ENCODE measurements at places on chromosomes 2 and 18.
A peak's percentile ranks its signal among the peaks of the same experiment; 100 is the strongest.

DNA sequence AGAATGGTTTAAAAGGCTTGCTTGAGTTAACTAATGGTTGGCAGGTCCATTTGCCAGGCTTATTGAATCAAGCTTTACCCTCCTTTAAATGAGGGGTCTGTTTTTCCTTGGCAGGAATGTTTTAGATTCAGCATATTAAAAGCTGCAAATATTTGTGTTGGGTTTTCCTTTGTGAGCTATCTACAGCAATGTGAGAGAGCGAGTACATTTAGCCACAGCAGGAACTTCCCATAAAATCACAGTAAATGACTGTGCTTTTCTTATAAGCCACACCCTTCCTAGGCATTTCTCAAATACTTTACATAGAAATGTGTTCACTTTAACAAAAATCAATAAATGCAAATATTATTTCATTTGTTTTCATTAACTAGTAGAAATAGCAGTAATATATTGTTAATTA lies 23.9 kb downstream of the CALCRL start:
- DNase-seq, result no peak

GRCh38 chr2:240596080-240596460 lies 9.5 kb downstream of the CAPN10 start:
- DNase-seq, result no peak

DNA sequence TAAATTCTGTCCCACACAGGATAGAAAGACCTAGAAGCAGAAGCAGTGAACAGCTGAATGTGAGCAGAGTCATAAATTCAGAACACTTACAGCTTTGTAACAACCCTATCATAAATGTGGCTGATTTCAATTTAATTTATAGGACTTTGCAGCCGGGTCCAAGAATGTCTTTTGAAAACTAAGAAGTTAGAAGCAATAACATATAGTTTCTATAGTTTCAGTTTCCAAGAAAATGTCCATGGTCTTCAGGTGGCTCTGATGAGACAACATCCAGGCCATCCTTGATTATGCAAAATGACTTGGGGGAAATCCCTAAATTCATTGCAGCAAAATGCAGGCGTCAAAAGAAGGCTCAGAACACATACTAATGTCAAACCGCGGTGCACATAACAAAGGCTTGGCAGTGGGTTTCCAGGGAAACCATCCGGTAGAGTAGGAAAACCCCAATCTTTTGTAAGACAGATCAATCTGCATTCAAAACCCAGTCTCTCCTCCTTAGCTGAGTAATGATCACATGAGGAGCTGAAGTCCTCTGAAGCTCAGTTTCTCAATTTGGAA lies 442.2 kb upstream of the ID2 start:
- DNase-seq, result no peak

GRCh38 chr18:37671119-37671518 lies 105.5 kb upstream of the CELF4 start:
- no peak for DNase-seq

DNA sequence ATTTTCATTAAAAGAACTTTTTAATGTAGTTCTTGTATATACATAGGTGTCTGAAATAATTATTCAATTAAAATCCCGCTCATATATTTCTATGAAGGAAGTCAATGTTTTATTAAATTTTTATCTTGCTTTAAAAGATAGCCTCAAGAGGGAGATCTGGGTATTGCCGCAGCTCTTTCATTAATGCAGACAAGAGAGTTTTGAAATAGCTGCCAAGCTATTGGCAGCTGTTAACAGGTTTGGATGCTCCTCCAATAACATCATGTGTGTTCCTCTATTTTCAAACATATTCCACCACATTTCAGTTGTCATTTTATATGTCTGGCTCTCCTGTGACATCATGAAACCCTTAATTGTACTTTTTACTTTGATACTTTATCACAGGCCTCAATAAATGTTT lies 12.9 kb upstream of the NT5C1B start:
- no peak for DNase-seq

- no peak for DNase-seq
Observed at GRCh38 chr18:46573156-46573555, 83.9 kb downstream of the LOXHD1 start.

- DNase-seq, result no peak
Observed at GRCh38 chr18:35345460-35345921, 1.3 kb upstream of the ZNF24 start.

- no peak for DNase-seq
Observed at GRCh38 chr2:5368263-5368662, 323.9 kb upstream of the SOX11 start.

DNA sequence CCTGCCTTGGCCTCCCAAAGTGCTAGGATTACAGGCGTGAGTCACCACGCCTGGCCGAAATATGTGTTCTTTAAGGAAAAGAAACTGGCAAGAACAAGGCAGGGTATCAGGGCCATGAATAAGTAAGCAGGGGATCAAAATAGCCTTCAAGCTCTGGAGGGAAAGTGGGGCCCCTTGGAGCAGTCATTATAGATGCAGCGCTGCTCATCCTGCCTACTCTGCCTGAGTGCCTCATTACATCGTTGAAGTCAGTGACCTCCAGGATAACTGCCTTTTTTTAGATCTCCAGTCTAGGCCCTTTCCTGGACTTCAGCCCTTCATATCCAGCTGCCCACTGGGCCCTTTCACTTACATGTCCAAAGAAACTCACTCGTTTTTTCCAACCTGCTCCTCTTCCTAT lies 69.8 kb upstream of the PPM1B start:
- no peak for DNase-seq

GRCh38 chr2:38574278-38574677 lies 28.4 kb downstream of the HNRNPLL start:
- DNase-seq, result no peak

GRCh38 chr18:10856132-10856531 lies 293.2 kb downstream of the PIEZO2 start:
- no peak for DNase-seq

DNA sequence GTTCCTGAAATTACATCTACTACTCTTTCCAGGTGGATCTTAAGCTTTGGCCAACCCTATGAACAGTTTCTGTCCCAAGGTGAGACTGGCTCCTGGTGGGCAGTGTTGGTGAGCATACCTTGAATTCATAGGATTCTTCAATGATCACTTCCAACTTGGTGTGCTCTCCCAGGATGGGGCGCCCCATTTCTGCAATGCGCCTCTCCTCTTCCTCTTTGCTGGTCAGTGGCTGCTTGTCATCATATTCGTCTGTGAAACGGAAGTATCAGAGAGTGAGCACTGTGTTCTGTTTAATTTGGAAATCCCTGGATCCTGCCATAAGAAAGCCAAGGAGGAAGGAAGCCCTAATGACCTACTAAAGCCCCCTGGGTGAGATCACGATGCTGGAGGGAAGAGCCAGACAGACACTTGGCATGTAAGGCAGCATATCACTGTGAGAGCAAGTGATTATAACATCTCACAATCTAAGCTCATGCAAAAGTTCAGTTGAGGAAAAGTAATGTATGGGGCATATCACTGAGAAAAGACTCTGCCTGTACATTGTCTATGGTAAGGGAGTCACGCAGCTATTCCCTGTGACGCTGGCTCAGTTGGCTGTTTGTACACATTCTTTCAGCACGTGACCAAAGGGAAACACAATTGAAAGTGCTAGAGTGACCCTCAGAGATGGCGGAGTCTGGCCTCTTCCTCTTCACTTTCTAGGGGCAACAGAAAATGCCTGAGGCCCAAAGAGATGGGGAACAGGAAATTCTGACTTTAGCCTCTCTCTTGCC lies 287.0 kb downstream of the SLC8A1 start:
- DNase-seq, result no peak

DNA sequence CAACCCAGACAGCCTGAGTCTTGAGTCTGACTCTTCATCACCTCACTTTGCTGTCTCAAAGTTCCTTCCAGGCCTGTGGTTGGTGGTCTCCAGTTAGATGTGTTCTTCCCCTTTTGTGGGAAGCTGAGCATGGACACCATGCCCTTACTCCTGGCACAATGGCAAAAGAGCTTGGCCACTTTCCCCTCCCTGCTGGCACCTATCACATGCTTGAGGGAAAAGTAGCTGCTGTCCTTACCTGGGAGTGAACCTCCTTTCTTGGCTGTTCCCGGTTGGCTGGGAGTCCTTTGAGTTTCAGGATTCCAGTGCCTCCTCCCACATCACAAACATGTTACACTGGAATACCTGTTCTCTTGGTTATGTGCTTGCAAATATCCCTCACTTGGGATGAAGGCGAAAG lies 97.8 kb downstream of the GATA6 start:
- no peak for DNase-seq

DNA sequence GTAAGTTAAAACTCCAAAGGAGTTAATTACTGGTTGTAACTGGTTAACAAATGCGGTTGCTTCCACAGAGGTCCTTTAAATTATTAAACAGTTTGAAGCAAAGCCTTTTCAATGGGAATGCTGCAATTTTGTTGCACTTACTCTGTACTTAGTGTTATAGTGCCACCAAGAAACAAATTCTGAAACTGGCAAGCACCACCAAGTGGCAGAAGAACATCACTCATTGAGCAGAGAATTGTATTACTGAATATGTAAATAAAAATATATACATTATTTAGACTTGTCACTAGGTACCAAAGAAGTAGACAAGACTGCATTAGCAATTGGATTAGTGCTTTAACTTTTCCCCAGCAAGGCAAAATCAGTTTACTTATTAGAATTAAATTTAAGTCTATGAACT lies 2.6 kb upstream of the TMEFF2 start:
- no peak for DNase-seq

GRCh38 chr2:218810256-218810655 lies 21.3 kb downstream of the PRKAG3 start:
- no peak for DNase-seq

GRCh38 chr2:68806511-68807109 lies 64.6 kb downstream of the BMP10 start:
- DNase-seq, result no peak

GRCh38 chr2:238267341-238267710 lies 21.1 kb downstream of the PER2 start:
- no peak for DNase-seq

DNA sequence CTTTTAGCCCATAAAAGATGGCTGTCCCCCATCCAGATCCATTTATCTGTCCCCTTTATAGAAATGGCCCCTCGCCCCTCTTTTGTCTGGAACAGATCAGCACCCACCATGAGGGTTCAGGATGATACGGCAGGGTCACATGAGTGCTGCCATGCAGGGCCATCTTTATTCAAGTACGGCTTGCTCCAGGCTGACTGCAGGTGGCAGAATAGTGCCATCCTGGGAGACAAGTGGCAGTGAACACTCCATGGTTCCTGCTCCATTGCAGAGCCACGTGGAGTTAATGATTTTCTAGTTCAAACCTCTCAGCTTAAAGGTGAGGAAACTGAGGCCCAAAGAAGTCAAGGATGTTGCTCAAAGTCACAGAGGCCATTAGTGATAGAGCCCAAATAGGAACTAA lies 180.6 kb downstream of the CLIP4 start:
- DNase-seq, result no peak

DNA sequence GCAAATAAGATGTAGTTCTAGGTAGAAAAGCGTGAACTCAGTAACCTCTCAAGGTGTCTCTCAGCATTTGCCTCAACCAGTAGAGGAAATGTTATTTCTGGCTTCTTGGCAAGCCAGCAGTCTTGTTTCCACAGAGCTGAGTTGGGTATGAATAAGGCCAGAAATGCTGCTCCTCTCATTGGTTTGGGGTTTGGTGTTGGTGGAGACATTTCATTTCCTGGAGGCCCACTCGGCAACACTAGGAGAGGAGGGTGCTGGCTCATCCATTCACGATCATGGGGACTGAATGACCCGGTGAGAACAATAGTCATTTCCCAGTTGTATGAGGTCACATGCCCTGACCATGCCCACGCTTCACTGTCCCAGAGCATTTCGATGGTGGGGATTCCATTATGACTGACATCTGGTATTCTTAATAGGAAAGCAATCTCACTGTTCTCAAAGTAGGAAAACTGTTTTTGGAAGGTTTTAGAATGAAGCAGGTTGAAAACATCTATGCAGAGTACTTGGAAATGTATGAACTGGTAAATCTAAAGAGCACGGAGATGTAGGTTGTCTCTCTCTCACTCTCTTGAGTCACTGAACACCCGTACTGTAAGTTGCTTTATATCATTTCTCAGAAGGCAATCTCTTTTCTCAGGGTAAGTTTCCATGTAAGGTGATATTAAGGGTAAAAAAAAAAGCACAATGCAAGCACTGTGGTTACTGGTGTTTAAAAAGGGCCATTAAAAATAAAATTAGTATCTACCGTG lies 37.1 kb upstream of the CTLA4 start:
- DNase-seq, result no peak

- no peak for DNase-seq
Observed at GRCh38 chr2:71830497-71831192, 317.0 kb downstream of the CYP26B1 start.

GRCh38 chr18:79554945-79555645 lies 124.5 kb upstream of the CTDP1 start:
- DNase-seq, result peak; percentile 2

- DNase-seq, result no peak
Observed at GRCh38 chr2:74921236-74921736, 37.2 kb upstream of the POLE4 start.

GRCh38 chr2:32719430-32719829 lies 91.6 kb downstream of the TTC27 start:
- DNase-seq, result no peak

DNA sequence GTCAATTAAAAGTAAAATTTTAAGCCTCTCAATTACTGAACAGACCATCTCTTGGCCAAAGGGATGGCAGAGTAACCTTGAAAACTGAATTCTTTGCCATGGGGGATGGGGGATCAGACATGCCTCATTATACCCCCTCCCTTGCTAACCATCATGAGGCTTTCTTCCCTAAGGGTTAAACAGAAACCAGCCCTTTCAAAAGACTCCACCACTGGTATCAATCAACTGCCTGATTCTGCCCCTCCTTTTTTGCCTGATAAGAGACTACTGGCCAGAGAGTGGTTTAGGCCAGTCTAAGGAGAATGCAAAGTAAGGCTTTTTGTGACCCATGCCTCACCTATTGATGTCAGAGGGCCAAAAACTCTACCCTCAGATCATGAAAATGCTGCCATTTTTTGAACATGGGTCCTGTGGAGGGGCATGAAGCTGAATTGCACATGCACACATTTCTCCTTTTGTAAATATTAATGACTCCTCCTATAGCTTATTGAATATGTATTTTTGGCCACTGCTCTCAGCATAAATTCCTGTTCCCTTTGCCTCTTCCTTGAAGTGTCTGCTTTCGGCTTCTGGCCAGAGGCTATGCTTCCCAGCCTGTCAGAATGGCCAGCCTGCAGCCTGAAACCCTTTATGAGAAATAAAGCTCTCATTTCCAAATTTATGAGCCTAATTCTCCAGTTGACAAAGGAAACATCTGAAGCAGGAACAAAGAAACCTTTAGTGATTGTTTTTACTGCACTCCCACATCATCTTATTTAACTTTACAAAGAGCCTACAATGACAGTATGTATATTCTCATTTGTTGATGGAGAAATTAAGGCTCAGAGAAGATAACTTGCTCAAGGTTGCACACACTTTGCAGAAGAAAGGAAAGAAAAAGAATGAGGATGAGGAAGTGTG lies 270.7 kb upstream of the CELF4 start:
- DNase-seq, result no peak

- DNase-seq, result no peak
Observed at GRCh38 chr2:171124541-171124940, 36.2 kb downstream of the TLK1 start.
